ENCODE measurements at places on chromosomes 13 and 19.

DNA sequence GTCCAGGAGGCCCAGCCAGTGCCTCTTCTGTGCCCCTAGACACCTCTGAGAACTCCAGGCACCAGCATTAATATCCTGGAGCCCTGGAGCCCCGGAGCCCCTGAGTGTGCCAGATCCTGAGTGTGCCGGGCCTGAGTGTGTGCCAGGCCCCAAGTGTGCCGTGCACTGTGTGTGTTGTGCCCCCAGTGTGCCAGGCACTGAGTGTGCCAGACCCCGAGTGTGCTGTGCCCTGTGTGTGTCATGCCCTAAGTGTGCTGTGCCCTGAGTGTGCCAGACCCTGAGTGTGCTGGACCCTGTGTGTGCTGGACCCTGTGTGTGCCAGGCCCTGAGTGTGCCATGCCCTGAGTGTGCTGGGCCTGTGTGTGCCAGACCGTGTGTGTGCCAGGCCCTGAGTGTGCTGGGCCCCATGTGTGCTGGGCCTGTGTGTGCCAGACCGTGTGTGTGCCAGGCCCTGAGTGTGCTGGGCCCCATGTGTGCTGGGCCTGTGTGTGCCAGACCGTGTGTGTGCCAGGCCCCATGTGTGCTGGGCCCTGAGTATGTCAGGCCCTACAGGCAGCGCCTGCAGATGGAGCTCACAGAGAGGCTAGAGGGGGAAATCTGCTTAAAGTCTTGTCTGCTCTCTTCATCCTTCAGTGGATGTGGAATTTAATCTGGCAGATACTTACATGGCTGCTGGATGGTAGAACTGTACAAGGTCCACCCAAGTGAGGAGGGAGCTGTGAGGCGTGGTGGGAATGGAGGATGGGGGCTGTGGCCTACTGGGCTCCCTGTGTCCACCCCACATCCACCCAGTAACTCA, 53.9 kb downstream of the C13orf46 start:
- no peak for DNase-seq

DNA sequence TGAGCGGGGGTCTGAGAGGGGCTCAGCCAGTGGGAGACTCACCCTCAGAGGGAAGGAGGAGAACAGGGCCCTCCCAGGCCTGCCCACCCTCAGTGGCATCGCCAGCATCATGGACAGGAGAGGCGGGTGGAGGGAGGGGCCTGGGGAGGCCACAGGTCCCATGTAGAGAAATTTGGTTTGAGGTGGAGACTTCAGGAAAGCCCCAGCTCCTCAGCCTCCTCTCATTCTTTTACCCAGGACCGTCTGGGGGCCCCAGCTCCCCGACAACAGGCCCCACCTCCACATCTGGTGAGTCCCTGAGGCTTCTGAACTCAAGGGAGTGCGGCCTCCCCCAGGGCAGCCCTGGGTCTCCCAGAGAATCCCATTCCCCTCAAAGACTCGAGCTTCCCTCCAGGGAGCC, 3.1 kb downstream of the LILRB1 start:
- DNase-seq, result no peak

DNA sequence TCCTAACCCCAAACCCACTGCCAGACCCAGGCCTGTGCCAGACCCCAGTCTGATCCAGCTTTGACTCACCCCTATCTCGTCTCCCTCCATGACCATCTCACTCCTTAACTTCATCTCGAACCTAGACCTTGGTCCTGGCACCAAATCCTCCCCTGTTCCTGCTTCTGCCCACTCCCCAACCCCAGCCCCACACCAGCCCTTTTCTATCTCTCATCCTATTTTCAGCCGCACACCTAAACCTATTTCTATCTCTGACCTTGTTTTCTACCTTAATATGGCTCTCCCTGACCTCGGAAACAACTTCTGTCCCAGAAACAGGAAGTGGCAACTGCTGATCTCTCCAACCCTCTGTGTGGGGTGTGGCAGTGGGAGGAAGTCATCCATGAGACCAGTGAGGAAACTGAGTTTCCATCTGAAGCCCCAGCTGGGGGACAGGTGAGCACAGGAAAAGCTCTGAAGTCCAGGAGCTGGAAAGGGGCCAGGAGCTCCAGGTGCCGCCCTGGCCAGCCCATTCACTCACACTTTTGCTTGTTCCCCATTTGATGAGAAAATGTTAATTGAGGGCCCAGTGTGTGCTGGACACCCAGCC, 13.7 kb downstream of the PTH2 start:
- DNase-seq, result no peak

DNA sequence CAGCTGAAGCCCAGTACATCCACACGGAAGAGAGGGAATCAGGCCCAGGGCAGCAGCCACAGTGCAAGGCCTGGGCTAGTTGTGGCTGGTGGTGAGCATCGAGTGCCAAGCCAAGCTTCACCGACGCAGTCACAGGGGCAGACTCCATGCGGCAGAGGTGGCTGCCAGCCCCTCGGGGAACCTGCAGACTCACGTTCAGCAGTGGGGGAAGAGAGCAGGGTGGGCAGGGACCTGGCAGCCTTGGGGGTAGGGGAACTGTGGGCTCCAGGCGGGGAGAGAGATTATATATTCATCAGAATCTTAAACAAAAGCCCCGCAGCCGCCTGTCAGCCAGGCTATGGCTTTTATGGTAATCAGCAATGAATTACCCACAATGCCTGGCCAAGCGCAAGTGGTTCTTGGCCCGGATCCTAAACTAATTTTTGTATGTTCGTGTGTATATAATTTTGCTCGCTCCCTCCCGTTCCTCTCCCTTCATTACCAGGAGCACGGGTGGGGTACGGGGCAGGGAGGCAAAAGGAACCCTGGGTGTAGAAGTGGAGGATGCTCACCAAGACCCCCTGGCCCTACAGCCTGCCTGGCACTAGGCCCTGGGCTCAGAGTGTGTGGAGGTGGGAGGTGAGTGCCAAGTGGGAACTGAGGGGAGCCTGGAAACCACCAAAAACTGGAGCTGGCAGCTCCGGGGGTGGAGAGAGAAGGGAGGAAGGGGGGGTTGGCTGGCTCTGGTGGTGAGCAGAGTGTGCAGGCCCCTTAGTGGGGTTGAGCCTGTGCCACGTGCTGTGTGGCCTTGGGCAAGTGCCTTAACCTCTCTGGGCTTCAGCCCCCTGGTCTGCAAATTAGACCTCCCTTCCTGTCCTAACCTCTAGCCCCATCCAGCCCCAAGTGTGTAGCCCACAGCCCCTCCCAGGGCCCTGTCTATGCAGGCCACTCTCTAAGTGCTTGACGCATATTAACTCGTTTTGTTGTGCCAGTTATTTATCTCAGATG, 31.9 kb downstream of the PTPRS start:
- peak; percentile 78 for DNase-seq
